ENCODE measurements at places on chromosomes 6 and 20.
A peak's percentile ranks its signal among the peaks of the same experiment; 100 is the strongest.

- peak; percentile 78 for DNase-seq
Measured at GRCh38 chr20:53828682-53829254, 235.1 kb upstream of the ZNF217 start.

GRCh38 chr20:37505263-37506151 lies 15.5 kb upstream of the NNAT start:
- DNase-seq = peak; percentile 32

DNA sequence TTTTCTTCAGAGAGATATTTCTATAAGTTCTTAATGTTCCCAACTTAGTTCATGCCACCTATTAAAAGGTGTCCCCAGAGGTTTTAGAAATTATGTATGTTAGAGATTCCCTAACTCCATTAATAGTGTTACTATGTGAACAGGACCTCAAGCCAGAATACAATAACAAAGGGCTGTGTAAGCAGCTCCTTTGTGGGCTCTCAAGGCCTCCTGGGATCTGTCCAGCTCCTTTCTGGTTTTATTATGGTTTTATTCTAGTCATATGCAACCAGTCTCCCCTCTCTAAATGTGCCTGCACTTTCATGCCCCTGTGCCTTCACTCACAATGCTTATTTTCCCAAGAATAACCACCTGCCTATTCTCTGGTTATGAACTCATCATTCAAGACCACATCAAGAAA lies 22.7 kb downstream of the NRSN1 start:
- no peak for DNase-seq

DNA sequence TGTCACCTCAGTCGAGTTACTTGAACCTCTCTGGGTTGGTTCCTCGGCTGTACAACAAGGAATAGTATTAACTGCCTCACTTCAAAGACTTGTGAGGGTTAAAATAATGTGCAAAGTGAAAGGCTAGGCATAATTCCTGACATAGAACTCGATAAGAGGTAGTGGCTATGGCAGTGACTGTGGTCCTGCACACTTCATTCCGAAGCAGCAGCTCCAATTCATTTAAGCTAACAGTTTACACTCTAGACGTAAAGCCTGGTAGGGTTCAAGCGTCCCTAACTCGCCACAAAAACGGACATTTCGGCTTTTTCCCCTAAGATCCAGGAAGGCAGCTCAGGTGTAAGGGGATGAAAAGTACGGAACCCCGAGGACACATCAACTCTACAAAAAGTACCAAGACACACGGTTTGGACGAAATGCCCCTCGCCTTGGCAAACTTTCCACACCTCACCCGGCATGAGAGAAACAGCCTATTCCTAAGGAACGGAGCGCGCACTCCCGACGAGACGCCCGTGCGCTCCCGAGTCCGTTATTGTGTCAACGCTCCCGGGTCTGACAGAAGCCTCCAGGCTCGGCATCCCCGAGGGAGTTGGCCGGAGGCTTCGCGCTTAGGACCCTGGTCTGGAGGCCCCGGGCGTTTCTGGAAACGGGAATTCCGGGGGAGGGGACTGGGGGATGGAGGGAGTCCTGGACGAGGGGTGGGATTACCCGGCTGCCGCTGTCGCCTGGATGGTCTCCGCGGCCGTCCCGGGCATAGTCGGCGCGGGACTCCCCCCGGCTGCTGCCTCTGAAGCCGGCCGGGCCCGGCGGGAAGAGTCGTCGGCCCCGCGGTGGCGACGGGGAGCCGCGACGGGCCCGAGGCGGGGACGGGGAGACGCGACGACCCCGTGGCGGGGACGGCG lies 937 bp downstream of the ZNF318 start:
- DNase-seq = no peak

DNA sequence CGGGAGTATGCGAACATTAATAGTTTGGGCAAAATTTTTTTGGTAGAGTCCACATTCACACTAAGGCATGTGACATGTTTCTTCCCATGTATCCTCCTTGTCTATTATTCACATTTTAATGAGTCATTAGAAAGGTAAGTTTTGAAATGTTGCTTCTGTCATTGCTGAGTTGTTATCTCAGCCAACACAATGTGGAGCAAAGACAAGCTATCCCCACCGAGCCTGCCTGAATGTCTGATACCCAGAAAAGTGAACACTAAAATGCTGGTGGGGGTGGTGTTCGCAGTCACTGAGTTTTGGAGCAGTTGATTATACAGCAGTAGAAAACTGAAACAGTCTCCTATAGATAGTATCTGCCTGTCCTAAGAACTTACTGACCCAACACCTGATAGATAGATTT lies 68.3 kb upstream of the ASF1A start:
- no peak for DNase-seq

DNA sequence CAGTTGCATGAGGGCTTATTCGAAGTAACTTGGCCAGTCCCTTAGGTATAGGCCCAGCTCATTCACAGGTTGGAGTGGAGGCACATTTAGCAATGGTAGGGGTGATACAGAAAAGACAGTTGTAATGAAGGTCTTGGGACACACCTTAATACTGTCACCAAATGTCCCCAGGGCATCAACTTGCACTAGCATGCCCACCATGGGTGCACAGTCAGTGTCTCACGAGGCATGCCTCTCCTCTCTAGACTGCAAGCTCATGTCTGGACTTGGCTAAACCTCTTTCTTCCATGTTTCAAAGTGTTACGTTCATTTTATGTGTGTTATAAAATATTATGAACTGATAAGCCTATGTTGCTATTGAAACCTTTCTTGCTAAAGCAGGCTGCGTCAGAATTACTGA lies 124.0 kb upstream of the ECI2 start:
- no peak for DNase-seq

DNA sequence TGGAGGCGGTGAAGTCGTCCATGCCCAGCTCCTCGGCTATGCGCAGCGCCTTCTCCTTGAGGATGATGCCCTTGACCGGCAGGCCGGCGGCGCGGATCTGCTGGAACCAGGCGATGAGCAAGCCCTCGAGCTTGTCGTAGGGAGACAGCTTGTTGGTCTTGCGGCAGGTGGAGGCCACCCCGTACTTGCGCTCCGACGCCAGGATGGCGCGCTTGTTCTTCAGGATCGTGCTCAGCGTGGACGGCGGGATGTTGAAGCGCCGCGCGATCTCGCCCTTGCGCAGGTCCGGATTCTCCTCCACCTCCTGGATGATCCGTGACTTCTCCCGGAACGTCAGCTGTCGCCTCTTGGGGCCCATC lies 435 bp downstream of the CENPB start:
- DNase-seq = peak; percentile 42

DNA sequence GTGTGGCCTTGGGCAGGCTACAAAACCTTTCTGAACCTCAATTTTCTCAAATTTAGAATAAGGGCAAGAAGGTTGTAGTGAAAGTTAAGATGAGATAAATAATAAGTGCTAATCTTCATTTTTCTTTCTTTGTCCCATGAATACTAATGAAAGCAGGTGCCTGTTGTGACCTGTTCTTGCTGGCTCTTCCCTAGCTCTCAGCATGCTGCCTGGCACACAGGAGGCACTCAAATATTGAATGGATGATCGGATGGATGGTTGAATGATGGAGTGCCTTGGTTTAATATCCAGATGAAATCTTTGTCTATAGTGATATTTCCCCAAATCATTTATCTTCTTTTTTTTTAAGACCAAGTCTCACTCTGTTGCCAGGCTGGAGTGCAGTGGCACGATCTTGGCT lies 15.0 kb downstream of the PBOV1 start:
- DNase-seq = no peak

DNA sequence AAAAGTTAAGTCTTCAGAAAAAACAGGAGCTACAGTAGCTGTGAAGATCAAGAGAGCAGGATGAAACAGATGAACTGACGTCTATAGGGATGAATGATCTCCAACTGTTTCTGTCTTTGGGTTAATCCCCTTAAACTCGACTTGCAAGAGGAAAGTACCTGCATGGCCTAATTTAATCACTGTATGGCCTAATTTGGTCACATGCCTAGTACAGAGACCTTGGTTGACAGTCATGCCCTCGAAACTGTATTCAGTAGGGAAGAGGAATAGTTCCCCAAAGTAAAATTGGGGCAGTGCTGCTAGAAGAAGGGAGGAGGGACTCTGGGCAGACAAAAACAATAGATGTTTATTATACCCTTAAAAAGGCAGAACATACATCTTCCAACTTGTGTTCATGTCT lies 10.0 kb upstream of the SMAP1 start:
- DNase-seq = no peak

DNA sequence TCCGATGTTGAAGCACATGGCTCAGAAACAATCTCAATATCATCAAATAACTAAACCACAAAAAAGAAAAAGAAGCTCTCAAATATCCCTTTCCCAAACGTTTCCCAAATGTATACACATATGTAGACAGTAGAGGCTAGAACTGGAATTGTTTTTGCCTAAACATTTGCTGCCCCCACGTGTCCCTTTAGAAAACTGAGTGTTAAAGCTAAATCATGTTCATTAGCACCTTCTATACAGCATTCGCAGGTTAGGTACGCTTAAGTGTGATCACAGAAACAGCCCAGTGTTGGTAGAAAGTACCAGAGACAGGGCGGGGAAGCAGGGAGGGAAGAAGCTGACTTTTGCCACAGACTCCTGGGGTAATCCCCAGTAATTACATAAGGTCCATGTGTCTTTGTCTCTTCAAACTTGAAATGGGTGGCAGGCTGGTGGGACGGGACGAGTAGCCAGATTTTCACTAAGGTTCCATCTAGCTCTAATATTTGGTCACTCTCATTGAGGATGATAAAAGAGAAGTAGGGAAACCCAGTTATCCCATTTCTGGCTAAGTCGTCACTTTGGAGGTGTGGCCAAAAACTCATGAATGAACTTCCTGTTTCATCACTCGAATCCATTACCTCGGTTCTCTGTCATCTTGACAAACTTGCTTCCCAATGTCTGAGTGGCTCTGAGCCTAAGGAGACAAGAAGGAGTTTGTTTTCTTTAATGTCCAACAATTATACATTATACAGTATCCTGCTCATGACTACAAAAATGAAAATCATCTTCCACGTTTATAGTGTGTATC lies 15.0 kb upstream of the TFAP2A start:
- DNase-seq = peak; percentile 28

GRCh38 chr6:158557927-158558326 lies 2.0 kb upstream of the TMEM181 start:
- DNase-seq = no peak

GRCh38 chr6:146526192-146526591 lies 17.4 kb upstream of the RAB32 start:
- no peak for DNase-seq

- DNase-seq = no peak
Measured at GRCh38 chr20:17066902-17067301, 159.9 kb upstream of the PCSK2 start.

- DNase-seq = peak; percentile 58
Measured at GRCh38 chr6:18207438-18207837, 52.2 kb downstream of the KDM1B start.
